ENCODE measurements at places on chromosomes 13 and 19. TPM values are rescaled to one million over a fixed set of nuclear protein-coding genes. Genes with fewer than 3 reads are reported as not detected.

The SGCG gene
- not detected for total RNA-seq

The GZMM gene
- 0.28 TPM for total RNA-seq

The C19orf18 gene
- 0.31 TPM for total RNA-seq

The RASGRP4 gene
- total RNA-seq: 0.23 TPM

The TDRD3 gene
- total RNA-seq: 22.0 TPM

The PCSK4 gene
- 1.5 TPM for total RNA-seq

The SEMA6B gene
- 2.3 TPM for total RNA-seq

The IL17D gene
- 0.71 TPM for total RNA-seq

The ATXN8OS gene
- total RNA-seq: not detected

The TBCB gene
- 42.0 TPM for total RNA-seq

Measured in pancreas (tissue), 10 donors.